Stimulated activated CD4-positive, alpha-beta T cell treated with anti-CD3 and anti-CD28 coated beads, Interleukin-15, amount 100 ng/mL, for 1 hour (primary cell): ENCODE measurements at places on chromosomes 1 and 21.

DNA sequence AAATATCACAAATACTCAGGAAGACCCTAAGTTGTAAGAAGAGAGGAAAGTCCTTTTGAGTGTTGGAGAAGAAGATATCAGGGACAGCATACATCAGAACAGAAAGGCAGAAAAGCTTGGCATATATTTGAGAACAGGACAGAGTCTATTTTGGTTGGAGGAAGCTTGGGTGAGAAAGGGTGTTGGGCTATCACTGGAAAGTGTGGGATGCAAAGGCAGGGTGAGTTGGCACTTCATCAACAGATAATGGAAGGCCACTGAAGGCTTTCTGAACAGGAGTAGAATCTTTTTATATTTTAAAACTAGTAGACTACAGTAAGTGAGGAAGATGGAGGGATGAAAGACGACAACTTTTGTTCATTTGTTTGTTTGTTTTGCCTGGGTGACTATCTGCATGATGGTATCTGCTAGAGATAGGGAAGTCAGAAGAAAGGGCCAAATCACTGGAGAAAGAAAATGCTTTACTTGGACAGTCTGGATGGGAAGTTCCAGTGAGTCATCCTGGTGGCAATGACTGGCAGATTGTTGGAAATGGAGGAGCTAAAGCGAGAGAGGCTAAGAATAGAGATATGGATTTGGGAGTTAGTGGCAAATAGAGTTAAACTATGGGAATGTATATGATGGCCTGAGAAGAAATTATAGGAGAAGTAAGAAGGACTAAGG, 33.7 kb upstream of the KCNA2 start:
- DNase-seq = no peak

GRCh38 chr1:30681782-30682181, 41.6 kb downstream of the MATN1 start:
- DNase-seq = no peak

DNA sequence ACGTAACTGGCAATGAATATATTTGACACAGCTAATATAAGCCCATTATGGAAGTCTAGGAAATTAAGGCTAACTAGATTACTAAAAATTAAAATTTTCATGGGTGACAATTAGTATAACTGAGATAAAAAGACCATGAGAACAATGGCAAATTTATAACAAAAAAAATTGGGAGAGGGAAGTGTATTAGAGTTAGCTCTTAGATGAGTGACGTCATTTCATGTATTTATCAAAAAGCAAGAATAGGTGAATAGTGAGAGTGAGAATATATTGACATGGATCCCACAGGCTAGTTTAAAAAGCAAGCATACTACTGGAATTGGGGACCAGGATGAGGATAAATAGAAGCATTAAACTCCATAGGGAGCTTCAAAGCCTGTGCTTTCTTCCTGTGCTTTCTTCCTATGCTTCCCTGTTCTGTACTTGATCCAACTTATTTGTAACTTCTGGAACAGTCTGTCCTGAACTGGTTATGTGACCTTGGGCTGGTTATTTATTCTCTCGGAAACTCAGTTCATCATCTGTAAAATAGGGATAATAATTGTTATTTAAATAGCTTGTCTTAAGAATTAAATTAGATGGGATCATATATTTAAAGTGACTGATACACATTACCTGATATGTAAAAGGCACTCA, 9.1 kb downstream of the BCL9 start:
- DNase-seq = no peak

DNA sequence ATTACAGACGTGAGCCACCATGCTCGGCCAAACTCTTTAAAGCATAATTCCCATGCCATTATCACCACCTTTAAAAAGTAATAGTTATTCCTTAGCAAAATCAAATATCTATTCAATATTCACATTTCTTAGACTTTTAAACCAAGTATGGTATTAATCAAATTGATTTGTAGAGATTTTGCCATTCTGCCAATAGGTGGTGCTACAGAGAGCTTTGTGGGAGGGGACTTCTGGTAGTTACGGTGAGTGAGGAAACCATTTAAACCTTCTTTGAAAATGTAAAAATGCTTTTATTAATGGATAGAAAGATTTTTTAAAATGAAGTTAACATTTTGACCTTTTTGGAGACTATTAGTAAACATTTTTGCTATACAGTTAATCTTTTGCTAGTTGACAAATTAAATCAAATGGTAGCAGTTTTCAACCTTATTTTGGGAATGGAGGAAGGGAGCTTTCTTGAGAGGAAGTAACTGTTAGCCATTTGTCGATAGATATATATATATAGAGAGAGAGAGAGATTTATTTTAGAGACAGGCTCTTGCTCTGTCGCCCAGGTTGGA, 19.3 kb downstream of the IARS2 start:
- no peak for DNase-seq

DNA sequence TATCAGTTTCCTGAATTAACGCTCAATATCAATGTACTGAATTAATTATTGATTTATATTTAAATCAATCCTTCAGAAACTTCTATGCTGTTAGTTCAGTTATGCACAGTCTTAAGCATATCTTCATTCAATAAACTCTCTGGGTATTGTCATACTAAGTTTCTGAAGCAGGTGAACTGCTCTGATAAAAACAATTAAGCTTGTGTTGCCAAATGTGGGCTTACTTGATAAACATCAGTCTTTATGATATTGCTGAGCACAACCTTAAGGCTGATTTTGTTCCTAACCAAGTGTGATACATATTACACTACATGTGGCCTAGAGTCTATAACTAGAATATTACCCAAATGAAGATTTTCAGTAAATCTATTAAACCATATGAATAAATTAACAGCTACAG, 67.6 kb downstream of the DPYD start:
- DNase-seq = no peak

- DNase-seq = no peak
Measured at GRCh38 chr21:34905218-34905537, 143.9 kb downstream of the RUNX1 start.

DNA sequence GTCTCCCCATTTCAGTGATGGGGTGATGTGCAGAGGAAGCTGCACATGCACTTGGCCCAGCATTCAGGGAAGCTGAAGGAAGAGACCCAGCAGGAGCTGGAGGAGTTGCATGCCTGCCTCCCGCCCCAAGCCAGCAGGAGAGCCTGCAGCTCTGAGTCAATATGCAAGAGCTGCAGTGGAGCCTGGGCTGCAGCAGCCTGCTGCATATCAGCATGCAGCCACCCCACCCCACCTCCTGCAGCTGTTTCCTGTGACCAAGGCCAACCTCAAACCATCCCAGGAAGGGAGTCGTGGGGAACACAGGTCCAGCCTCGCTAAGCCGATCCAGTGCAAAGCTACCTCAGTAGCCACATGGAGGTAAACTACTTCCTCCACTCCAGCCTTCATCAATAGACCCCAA, 18.9 kb downstream of the AGT start:
- no peak for DNase-seq

- DNase-seq = no peak
Measured at GRCh38 chr21:46163380-46163779, 8.0 kb upstream of the FTCD start.
